NCI-H69 (cell line): ENCODE measurements at places on chromosomes 6 and 20.

GRCh38 chr6:140731741-140732140 is 1357.3 kb upstream of the CITED2 start:
- DNase-seq, result no peak

- no peak for DNase-seq
These were observed 244.0 kb downstream of the BTBD3 start for GRCh38 chr20:12161734-12162133.

- no peak for DNase-seq
These were observed 168.0 kb upstream of the NOX3 start for GRCh38 chr6:155623450-155624178.

- no peak for DNase-seq
These were observed 58.1 kb downstream of the RPRD1B start for GRCh38 chr20:38091441-38092216.

DNA sequence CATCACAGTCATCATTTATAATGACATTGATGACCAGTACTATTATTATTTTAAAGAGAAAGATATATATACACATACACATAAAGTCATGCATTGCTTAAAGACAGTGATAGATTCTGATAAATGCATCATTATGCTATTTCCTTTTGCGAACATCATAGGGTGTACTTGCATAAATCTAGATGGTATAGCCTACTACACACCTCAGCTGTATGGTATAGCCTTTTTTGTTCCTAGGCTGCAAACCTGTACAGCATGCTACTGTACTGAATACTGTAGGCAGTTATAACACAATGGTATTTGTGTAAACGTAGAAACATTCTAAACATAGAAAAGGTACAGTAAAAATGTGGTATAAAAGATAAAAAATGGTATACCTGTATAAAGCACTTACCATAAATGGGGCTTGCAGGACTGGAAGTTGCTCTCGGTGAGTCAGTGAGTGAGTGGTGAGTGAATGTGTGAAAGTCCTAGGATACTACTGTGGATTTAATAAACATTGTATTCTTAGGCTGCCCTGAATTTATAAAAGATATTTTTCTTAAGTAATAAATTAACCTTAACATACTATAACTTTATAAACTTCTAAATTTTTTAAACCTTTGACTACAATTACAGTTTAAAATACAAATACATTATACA is 23.9 kb downstream of the QKI start:
- DNase-seq, result peak; percentile 35

DNA sequence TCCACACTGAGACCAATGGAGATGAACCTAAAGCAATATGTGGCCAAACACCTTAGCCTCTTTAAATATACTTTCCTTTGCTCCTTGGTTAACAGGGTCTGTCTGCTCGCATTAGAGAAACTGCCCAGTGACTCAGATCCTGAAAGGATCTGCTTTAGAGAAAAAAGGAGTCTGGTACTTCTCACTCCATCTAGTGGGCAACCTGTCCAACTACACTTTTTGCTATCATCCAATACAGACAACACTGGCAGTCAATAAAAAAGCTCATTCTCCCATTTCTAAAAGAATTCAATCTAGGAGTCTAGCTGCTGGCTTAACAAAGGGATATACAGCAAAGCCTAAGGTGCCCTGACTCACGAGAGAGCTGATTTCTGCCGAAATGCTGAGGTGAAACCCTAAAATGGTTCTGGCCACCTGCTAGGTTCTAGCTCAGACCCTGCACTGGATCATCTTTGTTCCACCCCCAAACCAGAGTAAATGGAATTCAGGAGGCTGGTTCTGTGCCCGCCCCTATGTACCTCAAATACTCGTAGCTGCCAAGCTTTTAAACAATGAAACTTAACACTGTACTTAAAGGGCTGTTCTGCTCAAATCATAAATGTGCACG is 11.5 kb downstream of the GNL1 start:
- DNase-seq, result peak; percentile 64

DNA sequence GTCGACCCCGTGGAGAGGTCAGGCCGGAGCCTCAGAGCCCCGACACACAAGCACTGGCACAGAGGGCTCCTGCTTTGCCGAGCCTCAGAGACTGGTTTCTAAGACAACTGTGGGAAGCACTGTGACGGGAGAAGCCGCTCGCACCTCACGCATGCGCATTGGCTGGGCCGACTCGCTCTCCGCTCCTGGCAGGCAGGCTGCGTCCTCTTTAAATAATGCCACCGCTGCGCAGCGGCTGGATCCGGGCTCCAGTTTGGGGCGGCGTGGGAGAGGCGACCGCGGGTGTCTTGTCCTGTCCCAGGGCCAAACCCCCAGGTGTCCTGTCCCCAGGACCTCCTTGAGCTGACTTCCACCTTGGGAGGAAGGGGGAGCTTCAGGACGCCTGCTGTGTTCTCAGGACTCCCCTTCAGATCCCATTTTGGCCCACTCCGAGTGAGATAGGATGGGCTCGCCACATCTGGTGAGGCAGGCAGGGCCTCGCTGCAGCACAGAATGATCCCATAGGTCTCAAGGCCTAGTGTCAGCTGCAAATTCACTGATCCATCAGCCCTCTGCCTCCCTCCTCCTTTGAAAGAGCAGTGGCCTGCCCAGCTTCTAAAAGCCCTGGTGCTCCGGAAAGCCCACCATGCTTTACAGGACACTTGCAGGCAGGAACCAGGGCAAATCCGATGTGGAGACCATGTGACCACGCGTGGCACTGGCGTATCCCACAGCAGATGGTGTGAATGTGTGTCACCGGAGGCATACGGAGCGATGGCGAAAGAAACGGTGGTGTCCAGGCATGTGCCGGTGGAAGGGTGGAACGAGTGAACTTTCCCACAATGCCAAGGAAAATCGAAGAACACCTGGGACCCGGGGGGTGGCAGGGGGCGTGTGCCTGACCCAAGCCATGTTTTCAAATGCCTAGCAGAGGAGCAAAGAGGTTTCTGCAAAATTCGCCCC is 169.3 kb upstream of the ZNF337 start:
- peak; percentile 60 for DNase-seq

DNA sequence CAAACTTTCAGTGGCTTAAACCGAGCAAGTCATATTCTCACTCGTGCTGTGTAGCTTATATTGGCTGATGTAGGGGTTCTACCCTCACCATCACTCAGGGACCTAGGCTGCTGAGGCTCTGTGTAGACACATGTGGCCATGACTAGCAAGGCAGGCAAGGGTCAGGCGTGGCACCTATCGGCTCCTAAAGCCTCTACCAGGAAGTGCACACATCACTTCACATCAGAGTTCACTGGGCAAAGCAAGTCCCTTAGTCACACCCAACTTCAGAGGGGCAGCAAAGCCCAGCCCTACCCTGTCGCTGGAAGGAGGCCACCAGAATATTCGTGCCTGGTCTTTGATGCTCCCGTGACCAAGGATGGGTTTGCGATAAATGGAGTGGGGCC is 42.9 kb downstream of the PPP1R14C start:
- DNase-seq, result no peak

GRCh38 chr20:2387580-2387979 is 6.9 kb downstream of the TGM6 start:
- DNase-seq, result peak; percentile 83

- no peak for DNase-seq
These were observed 160.9 kb upstream of the AFDN start for GRCh38 chr6:167665698-167666330.

DNA sequence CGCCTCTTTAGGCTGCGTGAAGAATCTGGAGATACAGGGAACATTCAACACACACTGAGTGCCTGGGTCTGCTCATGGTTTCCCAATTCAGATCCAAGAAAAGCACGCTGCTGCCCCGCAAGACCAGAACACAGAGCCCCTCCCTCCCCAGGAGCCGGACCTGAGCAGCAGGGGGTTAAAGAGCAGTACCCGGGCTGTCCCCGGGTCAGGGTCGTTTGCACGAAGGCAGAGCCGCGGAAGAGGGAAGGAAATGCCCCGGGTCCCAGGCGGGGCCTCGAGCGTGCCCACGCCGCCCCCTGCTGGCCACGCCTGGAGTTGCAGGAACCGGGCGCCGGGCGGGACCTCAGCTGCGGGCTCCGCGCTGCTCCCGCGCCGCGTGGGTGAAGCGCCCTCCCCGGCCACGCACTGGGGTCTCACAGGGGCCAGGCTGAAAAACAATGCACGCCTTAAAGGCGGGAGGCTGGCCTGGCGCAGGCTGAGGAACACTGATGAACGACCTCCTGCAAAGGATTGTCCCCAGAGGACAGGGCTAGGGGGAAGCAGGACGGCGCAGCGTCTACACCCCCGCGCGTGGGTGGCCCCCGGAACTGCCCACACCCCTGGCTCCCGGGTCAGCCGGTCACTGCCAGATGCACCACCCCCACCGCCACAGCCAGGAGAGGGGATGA is 48.9 kb downstream of the ANKRD60 start:
- DNase-seq, result peak; percentile 66

DNA sequence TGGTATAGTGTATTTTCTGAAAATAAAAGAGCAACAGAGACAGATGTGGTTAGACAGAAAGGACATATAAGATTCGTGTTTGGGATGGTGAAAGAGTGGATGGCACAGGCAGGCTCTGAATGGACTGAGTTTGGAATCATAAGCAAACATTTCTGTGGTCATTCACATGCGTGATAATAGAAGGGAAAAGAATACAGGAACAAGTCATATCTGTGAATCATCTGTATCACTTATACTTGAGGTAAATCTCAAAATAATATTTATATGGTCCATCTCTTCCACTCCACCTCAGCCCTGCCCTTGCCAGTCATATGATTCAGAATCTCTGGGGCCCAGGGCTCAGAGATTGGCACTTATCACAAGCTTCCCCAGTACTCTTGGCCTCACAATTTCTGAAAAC is 535.1 kb downstream of the BCKDHB start:
- DNase-seq, result no peak

DNA sequence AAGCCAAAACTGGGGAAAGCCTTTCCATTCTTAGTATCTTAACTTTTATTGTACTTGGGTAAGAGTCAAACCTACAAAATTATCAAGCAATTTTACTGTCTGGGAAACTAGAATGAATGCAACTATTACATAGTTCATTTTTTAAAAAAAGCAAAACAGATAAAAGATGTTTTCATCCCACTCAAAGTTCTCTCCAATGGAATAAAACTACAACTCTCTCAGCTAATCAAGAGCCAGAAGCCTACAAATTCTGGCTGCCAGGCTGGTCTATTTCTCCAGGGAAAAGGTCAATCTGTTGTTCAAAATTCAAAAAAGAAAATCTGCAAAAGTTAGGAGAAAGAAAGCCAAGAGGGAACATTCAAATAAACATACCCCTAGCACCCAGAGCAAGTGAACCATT is 56.2 kb downstream of the COL12A1 start:
- no peak for DNase-seq

GRCh38 chr20:59825944-59826759 is 107.3 kb downstream of the SYCP2 start:
- peak; percentile 48 for DNase-seq

- no peak for DNase-seq
These were observed 254.9 kb downstream of the PLCB1 start for GRCh38 chr20:8386991-8387390.

DNA sequence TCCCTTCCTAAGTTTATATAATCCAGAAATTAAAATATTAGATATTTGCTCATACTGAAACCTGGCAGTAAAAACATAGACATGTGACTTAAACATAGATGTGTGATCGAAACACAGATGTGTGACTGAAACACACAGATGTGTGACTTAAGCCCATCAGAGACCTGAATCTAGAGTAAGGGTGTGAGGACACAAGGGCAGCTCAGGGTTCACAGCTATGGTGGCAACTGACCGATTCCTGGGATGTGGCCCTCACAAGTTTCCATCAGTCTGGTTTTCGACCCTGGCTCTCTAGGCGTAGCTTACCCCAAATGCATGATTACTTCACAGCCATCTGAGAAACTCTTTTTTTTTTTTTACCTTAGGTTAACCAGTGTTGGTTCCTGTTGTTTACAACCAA is 137.0 kb downstream of the NRN1 start:
- DNase-seq, result no peak

GRCh38 chr6:44307217-44307616 is 5.9 kb downstream of the AARS2 start:
- DNase-seq, result no peak

DNA sequence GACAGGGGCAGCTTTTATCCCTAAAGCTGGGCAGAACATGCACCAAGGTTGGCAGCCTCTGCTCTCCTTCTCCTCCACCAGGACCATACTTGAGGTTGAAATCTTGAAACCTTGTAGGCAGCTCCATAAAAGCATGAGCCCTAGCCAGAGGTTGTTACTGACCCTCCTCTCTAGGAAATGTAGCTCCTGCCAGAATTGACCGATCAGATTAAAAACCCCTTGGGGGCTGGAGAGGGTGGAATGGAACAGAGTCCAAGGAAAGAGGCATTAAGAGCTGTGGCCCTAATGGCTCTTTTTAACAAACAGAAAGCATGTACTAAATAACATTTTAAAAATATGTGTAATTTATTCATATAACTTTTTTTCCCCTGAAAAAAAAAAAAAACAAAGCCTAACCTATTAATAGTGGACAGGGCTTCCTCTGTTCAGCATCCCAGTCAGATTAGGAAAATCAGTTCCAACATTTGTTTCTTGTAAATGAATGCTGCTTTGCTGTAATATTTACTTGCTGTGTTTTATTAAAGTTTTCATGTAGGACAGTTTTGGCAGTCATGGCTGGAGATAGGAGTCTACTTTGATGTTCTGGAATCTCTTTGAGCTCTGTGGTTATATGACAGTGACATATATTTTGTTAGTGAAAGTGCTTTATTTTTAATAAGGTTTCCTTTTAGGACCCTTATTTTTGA is 41.3 kb downstream of the MTHFD1L start:
- no peak for DNase-seq

- DNase-seq, result no peak
These were observed 20.6 kb upstream of the BHLHE23 start for GRCh38 chr20:63027221-63027921.

- DNase-seq, result no peak
These were observed 105.7 kb upstream of the SNX9 start for GRCh38 chr6:157717340-157717748.
